ENCODE measurements at places on chromosomes 12 and 14.

- no peak for DNase-seq
Observed at GRCh38 chr14:59360233-59360632, 104.9 kb downstream of the GPR135 start.

DNA sequence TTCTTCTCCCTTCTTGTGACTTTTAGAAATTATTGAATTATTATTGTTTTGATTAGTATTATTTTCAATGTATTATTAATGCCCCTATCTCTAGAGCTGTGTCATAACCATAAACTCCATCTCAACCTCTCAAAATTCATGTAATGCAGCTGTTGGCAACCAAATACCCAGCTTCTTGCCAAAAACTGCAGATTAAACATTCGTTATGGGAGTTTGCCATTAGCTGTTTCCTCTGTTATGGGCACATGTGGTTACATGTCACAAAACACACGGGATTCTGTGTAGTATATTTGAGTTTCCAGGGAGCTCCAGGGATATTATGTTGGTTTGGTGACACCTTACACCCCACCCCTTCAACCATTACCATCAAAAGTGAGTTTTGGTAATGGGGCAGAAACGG lies 2.8 kb upstream of the ALX1 start:
- DNase-seq: no peak

DNA sequence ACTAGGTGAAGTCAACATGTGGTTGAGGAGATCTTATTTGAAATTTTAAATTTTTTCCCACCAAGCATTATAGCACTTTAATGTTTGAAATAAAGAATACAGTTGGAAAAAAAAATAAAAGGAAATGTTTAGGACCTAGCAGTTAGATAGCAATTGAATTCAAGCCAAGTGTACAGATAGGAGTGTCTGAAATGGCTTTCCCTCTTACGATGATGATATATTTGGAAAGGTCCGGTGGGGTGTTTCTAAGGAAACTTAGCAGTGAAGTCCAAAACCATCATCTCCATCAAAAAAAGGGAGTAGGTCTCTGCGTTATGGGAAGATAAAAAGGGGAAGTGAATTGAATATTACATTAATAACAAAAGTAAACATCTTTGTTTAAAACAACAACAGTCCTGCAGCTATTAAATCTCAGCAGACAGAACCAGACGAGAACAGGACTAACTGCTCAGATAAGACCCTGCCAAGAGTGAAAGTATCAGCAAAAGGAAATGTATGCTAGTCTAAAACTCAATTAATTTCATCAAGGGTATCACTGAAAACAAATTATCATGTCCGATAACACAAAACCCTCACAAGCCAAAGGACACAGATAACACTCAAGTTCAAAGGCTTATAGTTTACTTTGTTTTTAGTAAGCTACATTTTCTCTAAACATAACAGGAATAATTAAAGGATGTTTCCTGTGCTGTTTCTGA lies 242.0 kb downstream of the BMP4 start:
- no peak for DNase-seq

DNA sequence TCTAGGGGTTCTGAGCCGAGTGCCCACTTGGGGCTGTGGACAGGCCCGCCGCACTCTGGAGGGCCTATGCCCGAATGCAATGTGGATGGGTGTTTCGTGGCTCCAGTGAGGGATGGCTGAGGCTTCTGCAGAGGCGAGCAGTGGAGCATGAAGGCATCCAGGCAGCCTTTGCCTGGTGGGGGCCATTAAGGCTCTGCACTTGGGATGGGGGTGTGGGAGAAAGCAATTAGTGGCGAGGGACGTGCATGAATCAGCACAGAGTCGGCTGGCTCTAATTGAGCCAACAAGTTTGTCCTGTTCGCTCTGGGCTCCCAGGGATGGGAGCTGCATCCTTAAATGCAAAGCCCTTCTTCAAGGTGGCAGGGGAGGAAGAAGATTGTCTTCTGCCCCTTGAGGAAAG lies 346.9 kb upstream of the FKBP4 start:
- no peak for DNase-seq

GRCh38 chr14:58829594-58829993 lies 191.8 kb downstream of the DACT1 start:
- peak; percentile 18 for DNase-seq

DNA sequence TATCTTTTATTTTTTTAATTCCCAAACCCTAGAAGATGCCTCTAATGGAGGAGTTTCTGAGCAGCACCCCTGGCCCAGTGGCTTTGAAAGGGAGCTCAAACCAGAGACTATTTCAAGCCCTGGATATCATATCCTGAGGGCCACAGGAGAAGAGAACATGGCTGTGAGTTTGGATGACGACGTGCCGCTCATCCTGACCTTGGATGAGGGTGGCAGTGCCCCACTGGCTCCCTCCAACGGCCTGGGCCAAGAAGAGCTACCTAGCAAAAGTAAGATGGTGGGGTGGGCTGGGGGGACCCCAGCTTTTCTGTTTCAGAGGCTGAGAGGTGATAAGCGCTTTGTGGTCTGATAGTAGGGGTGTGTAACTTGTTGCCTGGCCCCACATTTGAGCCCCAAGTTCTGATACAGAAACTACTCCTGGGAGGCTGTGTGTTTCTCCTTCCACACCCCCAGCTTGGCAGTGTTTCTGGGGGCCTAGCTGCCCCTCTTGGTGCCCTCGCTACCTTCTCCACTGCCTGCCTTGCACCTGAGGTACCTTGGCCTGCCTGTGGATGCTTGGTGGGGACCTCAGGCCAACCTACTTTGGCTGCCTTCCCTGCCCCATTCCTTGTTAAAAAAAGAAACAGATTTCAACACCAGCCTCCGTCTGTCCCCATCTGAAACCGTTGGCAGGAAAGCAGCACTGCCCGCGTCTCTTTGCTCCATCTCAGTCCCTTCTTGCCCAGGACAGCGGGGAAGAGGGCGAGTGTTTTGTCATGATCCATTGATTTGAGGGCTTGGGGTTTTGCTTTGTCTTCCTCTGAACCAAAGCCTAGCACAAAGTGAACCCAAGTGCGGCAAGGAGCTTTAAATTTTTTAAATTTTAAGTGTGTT lies 5.7 kb downstream of the TPCN1 start:
- DNase-seq: no peak

DNA sequence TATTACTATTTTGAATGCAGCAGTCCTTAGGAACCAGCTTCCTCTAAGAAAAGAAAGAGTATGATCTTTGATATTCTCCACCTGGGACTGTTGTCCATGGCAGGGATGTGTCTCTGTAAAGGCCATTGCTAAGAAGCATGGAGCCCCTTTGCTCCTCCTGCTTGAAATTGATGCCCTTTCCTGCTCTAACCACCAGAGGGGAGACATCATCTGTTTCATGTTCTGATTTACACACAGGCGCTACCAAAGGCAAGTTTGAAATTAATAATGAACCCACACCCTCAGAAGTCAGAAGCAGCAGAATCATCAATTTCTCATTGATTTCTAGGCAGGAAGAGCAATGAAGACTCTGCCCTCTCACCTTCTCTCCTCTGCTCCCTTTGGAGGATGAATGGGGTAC lies 253.8 kb downstream of the RMST start:
- no peak for DNase-seq

DNA sequence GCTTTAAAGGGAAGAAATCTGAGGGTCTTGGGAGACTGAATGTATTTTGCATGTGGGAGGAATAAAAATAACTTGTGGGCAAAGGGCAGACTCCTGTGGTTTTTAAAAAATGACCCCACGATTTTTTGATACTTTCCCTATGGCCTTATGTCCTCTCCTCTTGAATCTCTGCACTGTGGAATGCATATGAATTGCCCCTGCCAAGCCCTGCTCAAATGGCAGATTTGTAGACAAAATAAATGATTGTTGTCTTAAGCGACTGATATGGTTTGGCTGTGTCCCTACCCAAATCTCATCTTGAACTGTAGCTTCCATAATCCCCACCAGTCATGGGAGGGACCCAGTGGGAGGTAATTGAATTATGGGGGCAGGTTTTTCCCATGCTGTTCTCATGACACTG lies 223.8 kb downstream of the DACT1 start:
- DNase-seq: no peak

GRCh38 chr14:64074961-64075612 lies 219.1 kb downstream of the ESR2 start:
- no peak for DNase-seq

- no peak for DNase-seq
Observed at GRCh38 chr12:121697093-121697698, 15.4 kb upstream of the TMEM120B start.

GRCh38 chr12:122858171-122858570 lies 22.9 kb downstream of the HIP1R start:
- DNase-seq: no peak

GRCh38 chr12:16246264-16246663 lies 31.2 kb downstream of the SLC15A5 start:
- DNase-seq: no peak

GRCh38 chr14:21475767-21476522 lies 814 bp downstream of the RAB2B start:
- DNase-seq: no peak

GRCh38 chr14:73269729-73270531 lies 32.6 kb downstream of the PAPLN start:
- no peak for DNase-seq

DNA sequence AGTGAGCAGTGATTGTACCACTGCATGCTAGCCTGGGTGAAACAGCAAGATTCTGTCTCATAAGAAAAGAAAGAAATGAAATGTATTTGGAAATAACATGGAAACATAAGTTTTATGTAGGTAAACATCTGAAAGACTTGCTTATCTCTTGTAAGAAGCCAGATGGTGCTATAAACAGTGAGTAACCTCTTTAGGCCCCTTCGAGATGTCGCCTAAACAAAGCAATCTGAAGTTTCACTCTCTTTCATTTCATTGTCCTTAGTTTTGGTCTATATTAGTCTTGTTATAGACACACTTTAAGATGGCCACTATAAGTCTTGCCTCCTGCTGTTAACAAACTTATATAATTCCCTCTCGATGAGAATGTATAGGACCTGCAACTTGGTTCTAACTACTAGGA lies 472.6 kb upstream of the ATP2B1 start:
- DNase-seq: no peak

DNA sequence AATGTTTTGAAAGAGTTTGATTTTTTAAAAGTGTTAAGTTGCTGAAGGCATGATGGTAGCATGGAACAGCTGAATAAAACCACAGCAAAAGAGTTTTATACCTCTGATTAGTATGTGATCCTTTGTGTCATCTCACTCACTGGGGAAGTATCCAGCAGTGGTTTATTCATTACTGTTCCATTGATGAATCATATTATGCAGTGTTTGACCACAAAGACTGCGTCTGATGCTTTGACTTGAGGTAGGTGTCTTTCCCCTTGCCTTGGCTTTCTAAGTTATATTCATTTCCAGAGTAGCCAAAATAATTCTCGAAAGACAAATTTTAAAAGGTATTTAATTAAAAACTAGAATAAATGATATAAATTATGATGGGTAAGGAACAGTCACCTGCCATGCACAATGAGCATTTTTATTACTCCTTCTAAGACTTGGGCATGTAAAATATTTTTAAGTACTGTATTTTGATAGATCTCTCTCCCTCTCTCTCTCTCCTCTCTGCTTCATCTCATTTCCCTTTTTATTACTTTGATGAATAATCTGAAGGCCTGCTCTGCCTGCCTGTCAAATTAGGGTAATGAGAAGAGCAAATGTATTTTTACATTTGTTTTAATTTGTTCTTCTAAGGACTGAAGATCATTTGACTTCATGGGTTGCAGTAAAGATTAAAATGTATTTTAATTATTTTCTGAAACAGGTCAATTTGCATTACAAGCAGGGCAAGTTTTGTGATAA lies 164.9 kb downstream of the NAV3 start:
- peak; percentile 77 for DNase-seq

DNA sequence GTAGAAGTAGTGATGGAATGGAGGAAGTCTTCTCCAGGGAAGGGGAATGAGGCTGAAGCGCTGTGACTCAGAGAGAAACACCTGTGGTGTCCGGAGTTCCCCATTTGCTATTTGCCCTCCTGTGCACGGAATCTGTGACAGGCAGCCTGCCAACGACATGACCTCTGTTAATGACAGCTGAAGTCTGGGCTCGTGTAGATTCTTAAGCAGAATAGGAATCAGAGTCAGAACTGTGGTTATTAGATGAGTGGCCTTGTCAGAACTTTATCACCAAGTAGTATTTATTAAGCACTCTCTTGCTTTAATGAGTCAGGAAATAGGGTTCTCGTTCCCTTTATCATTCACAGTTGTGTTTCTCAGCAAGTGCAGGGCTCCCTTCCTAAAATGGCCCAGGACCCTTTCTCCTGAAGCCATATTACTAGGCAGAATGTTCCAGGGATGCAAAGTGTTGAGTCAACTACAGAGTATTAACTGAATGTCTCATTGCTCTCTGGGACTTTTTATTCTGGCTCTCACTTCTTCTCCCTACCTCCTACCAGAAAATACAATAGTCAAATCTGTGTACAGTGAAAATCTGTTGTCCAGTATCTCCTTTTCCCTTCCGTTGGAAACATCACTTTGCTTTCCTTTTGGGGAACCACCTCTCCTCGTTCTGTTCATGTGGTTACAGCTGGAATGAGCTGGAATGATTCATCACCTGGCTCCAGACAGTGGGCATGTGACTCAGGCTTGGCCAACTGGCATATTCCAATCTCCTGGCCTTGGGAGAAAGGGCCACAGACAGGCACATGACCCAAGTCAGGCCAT lies 77.8 kb upstream of the MAX start:
- DNase-seq: peak; percentile 94

GRCh38 chr12:49744363-49744885 lies 3.1 kb downstream of the TMBIM6 start:
- DNase-seq: no peak

DNA sequence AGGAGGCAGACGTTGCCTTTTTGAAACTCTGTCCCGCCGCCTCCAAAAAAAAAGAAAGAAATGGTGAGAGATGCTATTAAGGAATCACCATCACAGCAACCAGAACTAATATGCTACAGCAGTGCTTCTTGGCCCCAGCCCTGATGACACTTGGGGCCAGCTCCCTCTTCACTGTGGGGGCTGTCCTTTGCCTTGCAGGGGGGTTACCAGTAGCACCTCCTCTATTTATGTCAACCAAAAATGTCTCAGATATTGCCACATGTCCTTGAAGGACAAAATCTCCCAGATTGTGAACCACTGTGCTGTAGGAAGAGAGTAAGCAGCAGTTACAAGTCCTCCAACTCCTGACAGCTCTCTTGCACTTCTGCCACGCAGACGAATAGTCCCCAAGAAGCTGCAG lies 76.4 kb downstream of the LRRC74A start:
- no peak for DNase-seq

- DNase-seq: no peak
Observed at GRCh38 chr14:48973151-48973550, 613.0 kb downstream of the RPS29 start.
